ENCODE measurements at places on chromosomes 13 and 19.

DNA sequence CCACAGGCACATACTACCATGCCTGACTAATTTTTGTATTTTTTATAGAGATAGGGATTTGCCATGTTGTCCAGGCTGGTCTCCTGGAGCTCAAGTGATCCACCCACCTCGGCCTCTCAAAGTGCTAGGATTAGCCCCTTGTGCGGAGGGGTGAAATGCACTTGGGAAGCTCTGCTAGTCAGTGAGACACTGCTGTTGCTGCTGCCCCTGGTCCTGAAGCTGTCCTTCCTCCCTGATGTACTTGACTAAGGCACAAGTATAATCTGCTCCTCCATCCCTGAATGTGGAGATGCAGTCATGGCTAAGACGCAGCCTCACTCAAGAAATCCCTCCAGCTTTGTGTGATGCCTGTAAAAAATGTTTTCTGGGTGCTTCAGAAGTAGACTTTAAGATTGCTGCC lies 124.5 kb downstream of the KCTD15 start:
- DNase-seq = no peak

DNA sequence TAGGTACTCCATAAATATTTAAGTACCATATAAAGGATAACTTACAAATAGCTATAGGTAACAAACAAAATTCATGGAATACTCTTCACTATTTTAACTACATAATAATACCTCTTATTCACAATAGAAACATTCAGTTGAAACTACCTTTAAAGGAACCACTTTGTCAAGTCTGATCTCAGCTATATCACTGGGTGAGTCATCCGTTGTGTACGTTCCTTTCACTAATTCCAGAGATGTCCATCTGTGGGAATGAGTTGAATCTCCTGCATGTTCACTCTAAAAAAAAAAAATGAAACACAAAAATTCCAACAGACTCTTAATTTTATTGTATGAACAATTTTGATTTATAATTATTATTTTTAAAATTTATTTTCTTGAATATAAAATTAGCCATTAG lies 149.4 kb upstream of the FBXL3 start:
- peak; percentile 70 for DNase-seq

GRCh38 chr13:33697926-33698325 lies 120.0 kb upstream of the RFC3 start:
- DNase-seq = no peak

GRCh38 chr13:44064357-44064756 lies 184.7 kb downstream of the LACC1 start:
- no peak for DNase-seq

DNA sequence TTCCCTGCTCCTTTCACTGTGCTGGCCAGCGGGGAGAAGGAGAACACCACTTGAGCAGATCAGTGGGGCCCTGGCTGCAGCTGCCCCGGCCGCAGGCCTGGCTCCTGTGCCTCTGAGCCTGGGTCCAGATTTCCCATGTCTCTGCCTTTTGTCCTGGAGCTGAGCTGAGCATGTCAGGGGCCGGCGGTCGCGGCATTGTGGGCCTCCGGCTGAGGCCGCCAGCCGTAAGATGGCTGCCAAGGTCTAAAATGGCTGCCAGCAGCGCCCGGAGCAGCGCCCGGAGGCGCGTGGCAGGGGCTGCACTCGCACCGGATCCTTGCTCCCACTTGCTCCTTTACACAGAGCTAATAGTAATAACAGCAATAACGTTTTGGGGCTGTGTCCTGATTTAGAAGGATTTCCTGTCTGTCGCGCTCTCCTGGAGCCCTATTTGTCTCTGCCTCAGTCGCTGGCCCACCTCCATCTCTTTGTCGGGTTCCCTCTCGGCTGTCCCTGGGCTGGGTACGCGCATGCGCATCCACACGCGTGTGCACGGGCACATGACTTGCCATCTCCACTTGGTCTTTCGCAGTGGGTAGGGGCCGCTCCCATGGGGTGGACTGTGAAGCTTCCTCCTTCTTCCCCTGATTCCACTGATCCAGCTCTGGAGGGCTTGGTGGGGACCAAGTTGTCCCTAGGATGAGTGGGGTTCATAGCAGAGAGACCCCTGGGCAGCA lies 32.1 kb downstream of the LYL1 start:
- DNase-seq = no peak

- peak; percentile 83 for DNase-seq
These were observed 50.7 kb upstream of the SERP2 start for GRCh38 chr13:44322928-44323327.

GRCh38 chr13:27617881-27618321 lies 2.4 kb downstream of the LNX2 start:
- peak; percentile 70 for DNase-seq

DNA sequence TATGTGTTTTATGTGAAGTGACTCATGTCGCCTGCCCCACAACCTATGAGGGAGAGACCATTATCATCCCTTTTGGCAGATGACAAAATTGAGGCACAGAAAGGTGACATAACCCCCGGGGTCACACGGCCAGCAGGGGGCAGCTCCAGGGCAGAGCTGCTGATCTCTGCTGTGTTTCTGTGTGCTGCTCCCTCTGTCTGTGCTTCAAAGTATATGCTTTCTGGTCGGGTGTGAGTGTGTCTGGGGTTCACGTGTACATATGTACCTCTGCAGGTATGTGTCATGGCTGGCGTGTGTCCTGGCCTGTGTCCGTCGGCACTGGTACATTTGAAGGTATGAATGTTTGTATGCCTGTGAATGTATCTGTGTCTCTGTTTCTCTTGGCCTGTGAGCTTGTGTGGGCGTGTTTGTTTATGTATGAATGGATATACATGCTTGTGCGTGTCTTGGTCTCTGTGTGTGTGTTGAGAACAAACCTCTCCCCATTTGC lies 7.1 kb downstream of the LIPE start:
- DNase-seq = peak; percentile 98
